ENCODE measurements at places on chromosomes 5 and 9.

- no peak for DNase-seq
Observed at GRCh38 chr9:128992995-128993394, 35.1 kb downstream of the SH3GLB2 start.

GRCh38 chr5:4634342-4634741, 505.8 kb upstream of the ADAMTS16 start:
- DNase-seq = no peak

DNA sequence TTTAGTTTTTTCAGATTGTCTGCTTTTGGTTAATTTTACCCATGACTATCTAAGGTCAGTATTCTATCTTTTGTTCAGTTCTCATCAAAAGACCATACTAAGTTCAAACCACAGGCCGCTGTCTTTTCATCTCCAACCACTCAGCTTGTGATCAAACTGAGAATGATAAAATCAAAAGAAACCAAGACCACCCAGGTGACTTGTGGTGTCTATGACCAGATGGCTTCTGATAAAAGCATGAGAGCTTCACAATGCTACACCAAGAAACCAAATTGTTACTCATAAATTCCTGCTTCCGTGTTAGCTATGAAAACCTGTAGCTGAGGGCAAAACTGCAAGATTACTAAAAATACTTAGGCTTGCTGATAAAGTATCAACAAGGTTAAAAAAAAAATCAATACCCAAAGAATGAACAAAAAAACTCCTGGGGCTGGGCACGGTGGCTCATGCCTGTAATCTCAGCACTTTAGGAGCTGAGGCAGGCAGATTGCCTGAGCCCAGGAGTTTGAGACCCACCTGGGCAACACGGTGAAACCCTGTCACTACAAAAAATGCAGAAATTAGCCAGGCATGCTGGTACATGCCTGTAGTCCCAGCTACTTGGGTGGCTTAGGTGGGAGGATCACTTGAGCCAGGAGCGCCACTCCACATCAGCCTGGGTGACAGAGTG, 25.8 kb upstream of the GPX8 start:
- no peak for DNase-seq

GRCh38 chr5:158940977-158941376, 158.7 kb downstream of the EBF1 start:
- DNase-seq = no peak

- DNase-seq = no peak
Observed at GRCh38 chr9:129781981-129782380, 21.0 kb upstream of the TOR1B start.

DNA sequence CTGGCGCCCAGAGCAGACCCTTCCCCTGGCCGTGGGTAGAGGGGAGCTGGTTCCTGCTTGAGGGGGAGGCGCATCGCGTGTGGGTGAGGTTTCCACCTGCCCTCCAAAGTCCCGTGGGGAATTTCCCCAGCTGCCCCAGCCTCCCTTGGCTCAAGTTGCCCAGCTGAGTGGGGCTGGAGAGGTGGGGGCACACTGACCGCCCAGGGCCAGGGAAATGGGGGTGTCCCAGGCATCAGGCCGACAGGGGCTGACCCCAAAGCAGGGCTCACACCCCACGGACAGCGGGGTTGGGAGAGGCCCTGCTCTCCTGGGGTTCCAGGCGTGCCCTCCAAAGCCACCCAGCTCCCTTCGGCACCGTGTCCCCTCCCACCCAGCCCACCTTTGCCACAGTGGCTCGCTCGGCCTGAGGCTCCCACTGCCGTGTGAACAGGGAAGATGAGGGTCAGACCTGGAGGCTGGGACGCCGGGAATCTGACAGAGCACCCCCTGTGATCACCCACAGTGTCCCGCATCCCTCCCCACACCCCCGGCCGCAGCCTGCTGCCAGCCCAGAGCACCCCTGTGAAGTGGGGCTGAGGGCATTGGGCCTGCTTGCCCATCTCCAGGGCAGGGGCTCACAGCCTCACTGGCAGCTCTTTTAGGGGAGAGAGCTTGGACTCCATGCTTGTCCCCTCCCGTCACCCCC, 933 bp upstream of the EGFL7 start:
- DNase-seq = no peak

All from NCI-H2081 treated with DMSO at 0.1 percent for 48 hours (cell line).